Caudate nucleus (tissue), 63 donors: ENCODE measurements at places on chromosomes 12 and 14.

DNA sequence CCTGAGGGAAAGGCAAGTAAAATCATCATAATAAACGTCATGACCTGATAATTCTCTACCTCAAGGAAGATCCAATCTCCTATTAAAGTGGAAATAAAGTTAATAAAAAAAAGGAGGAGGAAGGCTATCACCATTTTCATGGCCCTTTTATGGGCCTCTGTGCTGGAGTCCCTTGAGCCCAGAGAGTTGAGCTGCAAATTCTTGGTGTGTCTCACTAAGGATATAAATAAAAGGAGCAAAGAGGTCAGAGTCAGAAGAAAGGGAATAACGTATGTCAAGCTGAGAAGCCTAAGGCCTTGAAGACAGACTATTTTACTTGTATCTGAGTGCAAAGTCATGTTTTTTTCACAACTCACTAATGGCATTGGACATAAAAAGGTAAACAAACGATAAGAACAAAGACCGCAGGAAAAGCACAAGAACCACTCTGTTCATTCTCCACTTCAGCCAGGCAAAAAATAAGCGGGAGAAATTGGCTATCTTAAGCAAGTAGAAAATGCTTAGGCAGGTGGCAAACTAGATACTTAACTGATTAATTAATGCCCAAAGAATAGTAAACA lies 12.0 kb upstream of the SMIM10L1 start:
- DNase-seq: no peak

DNA sequence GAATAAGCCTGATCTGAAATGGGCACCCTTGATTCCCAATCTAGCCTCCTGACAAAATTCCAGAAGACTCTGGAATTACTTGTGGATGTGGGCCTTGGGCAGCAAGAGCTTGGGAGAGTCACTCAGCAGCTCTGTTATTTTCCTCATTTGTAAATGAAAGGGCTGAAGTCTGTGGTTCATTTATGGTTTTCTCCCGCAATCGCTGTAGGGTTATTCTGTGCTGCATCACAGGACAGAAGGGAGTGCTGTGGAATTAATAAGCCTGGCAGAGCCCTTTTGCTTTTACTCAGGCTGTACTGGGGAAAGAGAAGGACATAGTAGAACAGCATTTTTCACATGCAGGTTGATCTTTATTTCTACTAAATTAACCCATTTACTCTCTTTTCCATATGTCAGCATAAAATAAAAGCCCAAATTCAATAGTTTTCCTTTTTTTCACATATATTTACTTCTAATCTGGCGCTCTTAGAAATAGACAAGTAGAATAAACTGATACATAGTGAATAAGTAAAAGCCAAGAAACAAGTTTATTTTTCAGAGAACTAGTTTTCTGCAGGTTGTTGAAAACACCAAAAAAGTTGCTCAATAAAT lies 49.2 kb downstream of the DUSP16 start:
- DNase-seq: no peak

DNA sequence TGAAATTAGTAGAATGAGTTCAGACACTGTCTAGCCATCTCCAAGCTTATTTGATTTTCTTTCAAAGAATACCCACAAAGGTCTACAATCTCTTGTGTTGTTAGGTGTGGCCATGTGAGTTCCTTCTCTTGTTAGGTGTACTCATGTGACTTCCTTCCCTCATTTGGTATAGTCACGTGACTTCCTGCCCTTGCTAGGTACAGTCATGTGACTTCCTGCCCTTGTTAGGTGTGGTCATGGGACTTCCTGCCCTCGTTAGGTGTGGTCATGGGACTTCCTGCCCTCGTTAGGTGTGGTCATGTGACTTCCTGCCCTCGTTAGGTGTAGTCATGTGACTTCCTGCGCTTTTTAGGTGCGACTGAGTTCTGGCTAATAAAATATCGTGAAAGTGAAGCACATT lies 179.6 kb downstream of the TMX1 start:
- DNase-seq: no peak

GRCh38 chr12:80716696-80717469 lies at the start of gene MYF5:
Gene MYF5, plus strand, starts transcription at chr12:80716912. Its CDS starts 152 bp downstream, at chr12:80717064.
- DNase-seq: no peak

DNA sequence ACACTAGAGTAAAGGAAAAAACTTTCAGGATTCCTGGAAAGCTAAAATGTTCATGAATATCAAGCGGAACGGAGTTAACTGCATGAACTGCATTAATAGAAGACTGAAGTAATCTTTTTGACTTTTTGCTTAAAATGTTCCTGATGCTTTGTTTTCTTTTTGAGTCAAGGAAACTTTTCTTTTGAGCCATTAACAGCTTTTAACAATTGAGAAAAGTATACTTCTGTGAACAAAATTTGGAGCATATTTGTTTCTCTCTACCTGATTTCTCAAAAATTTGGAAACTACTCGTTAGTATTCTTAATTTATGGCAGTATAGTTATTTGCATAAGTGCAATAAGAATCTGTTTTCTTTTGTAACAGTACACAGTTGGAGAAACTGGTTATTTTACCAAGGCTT lies 78.5 kb downstream of the CALM1 start:
- no peak for DNase-seq

DNA sequence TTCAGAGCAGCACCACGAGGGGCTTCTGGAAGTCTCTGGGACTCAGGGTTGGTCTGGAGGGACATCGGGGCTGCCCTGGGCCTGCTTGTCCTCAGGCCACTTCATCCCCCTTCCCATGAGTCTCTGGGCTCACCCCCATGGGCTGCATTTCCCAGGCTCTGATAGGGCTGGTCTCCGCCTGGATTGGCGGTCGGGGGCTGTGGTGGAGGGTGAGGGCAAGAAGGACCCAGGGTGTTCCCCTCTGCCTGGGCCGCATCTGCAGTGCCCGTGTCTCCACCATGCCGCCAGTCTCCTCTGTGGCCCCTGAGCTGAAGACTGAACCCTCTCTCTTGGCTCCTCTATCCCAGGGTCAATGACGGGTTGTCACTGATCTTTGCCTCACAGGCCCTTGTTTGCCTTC lies 242.1 kb downstream of the ADGRD1 start:
- DNase-seq: no peak

DNA sequence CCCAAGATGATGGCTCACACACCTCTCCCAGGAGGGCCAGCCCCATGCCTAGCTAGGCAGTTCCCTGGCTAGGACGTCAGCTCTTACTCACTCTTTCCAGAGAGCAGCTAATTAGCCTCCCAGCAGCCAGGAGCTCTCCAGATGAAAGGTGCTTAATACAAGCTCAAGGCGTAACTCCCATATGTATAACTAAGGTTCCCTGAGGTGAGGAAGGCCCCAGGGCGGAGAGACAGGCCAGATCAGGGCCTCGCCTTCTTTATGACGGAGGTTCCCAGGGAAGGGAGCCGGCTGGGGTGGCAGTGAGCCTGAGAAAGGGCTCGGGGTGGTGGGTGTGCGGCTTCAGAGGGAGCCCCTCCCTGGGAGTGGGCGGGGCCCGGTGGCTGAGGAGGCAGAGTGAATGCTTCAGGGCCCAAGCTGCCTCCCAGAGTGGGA lies 26.4 kb upstream of the ZFP36L1 start:
- DNase-seq: no peak
